ENCODE measurements at places on chromosomes 6 and 20. TPM values are rescaled to one million over a fixed set of nuclear protein-coding genes. Genes with fewer than 3 reads are reported as not detected.

DNA sequence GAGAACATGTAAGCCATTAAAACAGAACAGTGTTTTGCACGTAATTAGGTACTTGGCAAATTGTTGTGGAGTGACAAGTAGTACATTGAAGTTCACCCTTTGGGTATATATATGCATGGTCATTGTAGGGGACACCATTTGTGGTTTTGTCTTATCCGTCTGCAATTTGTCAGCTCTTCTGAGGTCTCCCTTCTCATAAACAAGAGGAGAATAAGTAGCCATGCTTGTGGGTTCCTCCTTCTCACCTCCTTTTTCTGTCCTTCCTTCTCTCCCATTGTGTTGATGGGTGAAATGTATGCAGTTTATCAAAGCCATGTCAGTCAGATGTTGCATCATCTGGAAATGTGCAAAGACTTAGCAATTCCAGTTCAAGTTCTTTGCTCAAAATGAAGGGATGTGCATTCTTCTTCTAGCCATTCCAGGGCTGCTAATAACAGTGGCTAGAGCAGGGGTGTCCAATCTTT lies 70.9 kb downstream of the QKI start:
- DNase-seq, result no peak

GRCh38 chr20:22582964-22583772 lies 1.2 kb downstream of the FOXA2 start:
- DNase-seq, result peak; percentile 52

DNA sequence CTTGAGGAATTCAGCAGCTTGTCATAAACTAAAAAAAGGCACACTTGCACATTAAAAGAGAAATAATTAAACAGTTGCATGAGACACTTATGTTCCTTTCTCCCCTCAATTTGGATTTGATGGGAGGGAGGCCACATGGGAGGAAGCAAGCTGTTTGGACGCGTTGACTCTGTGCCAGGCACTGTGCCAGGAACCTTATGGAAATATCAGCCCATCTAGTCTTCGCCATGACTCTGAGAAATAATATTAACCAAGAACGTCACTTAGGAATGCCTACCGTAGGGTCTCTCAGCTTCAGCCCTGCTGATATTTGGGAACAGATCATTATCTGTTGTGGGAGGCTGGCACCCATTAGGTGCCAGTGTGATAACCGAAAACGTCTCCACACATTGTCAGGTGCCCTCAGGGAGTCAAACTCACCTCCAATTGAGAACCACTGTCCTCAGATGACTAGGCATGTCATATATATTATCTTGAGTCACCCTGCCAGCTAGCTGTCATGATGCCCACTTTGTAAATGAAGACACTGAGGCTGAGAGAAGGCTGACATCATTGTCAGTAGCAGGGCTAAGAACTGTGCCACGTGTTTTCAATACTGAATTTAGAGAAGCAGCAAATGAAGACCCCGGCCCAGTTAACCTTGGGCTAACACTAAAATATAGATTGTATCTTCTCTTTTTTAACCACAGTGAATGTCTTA lies 36.1 kb downstream of the EYA2 start:
- no peak for DNase-seq

DNA sequence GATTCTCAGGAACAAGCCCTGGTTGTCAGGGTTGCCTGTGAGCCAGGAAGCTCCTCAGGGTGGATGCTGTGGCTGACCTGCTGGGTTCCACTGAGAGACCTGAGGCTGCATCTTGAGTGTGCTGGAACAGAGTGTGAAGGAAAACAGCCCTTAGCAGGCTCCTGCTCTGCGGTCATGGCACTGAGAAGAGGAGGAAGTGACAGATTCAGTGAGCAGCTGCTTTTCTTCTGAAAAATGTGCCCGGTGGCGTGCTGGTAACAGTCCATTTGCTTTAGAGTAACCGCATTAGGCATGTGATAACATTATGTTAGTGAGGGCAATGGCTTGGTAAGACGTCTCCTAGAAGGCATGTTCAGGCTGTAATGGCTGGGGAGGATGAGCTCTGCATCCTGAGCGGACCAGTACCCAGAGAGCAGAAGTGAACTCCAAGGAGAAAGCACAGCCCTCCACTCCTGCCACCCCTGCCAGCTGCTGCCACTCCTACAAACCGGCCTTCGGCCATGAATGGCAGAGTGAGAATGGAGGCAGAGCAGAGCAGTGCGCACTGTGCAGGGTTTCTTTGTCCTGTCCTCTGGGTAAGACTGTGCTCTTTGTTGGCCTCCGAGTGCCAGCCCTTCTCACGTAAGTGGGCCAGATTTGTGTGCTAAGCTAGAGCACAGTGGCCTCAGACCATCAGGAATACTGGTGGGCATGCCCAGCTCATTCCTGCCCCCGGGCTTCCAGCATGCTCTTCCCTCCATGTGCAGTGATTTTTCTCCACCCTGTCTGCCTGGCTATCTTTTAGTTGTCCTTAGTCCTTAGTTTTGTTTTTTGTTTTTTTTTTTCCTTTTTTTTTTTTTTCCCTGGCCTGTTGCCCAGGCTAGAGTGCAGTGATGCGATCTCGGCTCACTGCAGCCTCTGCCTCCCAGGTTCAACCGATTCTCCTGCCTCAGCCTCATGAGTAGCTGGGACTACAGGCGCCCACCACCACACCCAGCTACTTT lies 98.1 kb upstream of the VSTM2L start:
- no peak for DNase-seq

DNA sequence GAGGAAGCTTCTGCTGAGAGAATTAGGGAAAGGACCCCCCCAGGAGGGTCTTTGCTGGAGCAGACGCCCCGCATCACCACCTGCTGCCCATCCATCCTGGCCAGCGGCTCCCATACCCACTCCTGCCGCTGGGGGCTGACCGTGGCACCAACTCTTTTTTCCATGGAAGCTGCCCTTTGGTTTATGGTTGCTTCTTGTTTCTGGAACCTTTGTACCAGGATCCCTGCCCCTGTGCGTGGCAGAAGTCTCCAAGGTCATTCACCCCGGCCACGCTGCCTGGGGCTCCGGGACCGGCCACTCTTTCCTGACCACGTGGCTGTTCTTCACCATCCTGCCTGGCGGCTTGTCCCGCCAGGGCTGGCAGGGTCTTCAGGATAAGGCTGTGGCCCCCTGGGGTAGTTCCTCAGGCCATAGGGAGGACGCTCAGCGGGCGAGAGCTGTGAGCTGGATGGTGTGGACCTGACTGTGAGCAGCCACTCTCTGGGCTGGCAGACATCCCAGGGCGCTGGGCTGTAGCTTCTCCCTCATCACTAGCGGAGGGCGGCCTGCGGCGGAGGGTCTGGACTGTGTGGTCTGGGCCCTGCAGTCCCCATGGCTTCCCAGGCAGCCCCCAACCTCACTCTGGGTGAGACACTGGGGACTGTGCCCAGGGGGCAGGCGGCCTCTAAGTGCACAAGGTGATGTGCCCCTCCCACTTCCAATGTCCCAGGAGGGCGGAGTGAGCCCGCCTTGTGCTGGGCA lies 22.8 kb upstream of the RBBP8NL start:
- no peak for DNase-seq

DNA sequence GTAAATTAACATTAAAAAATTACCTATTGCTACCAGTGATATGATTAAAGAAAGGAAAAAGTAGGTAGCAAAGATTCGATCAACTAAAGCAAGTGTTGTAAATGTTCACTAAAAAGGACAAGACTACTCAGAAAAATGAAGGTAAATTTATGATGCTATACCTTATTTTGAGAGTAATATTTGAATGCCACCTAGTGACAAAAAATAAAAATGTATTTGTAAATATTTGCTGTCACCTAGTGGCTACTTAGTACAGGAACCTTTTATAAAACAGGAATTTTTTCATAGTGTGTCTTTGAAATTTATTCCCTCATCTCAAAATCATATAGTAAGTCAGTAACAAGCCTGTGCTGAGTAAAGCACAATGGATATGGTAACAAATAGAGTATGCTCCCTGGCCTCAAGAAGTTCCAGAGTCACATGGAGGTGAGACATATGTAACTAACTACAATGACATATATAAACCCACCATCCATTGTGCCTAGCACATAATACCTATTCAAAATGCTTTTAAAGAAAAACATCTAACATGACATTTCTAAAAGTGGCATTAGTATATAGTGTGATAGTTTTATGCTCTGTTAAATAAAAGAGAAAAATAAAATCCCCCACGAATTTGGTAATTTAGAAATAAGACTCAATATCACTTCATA lies 193.1 kb upstream of the SIM1 start:
- DNase-seq, result no peak

DNA sequence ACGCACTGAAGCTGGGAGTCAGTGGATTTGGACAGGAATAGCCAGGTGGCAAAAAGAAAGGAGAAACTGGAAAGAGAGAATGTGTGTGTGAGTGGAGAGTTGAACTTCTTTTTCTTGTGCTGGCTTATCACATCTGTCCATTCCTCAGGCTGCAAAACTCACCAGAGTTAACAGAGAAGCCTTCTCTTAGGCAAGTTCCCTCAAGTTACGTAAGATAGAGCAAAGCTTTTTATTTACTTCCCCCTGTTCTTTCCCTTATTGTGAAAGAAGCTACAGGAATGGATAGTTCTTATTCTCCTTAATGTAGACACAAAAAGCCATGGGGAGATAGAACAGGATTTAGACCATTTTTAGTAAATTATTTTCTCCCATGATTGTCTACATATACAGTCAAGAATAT lies 188.6 kb downstream of the BMP2 start:
- DNase-seq, result no peak

- DNase-seq, result no peak
Measured at GRCh38 chr20:59139998-59140397, 23.6 kb upstream of the ZNF831 start.

GRCh38 chr6:145212813-145213212 lies 522.5 kb downstream of the EPM2A start:
- DNase-seq, result no peak

GRCh38 chr20:44848254-44849015 lies 37.1 kb upstream of the YWHAB start:
- no peak for DNase-seq

DNA sequence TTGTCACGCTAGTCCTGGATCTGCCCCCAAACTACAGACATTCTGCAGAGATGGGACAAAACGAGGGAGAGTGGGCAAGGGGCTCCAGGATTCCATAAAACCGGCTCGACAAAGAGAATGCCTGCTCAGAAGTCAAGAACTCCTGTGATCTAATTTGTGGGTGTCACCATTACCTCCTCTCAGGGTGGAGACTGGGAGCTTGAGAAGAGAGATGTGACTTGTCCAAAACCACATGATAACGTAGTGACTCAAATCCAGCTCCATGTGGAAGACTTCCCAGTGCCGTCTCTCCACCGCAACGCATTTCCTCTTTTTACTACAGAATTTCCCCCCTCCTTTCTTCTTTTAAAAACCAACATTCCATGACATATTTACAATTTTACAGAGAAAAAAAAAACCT lies 44.3 kb downstream of the TRERF1 start:
- no peak for DNase-seq

The ABHD16A gene
- 32.9 TPM for total RNA-seq

The HMGA1 gene
- total RNA-seq, result 2,191 TPM

The MRPS18A gene
- 67.3 TPM for total RNA-seq

The ADGB gene
- total RNA-seq, result not detected

The SASH1 gene
- total RNA-seq, result 29.7 TPM

The MRPL14 gene
- 80.3 TPM for total RNA-seq

All from H9 (cell line).